MCF 10A (cell line): ENCODE measurements at places on chromosomes 6 and 20. TPM values are rescaled to one million over a fixed set of nuclear protein-coding genes. Genes with fewer than 3 reads are reported as not detected.
A peak's percentile ranks its signal among the peaks of the same experiment; 100 is the strongest.

The PDE7B gene
- 0.42 and 1.4 TPM in 2 replicates for total RNA-seq

- no peak for DNase-seq
Measured at GRCh38 chr20:63893999-63894357, 948 bp upstream of the DNAJC5 start.

The SLC22A16 gene
- not detected in 2 replicates for total RNA-seq

- peak; percentile 78 for DNase-seq
Measured at GRCh38 chr6:105432797-105433196, 29.9 kb upstream of the PREP start.

The MARCKS gene
- 39.3 and 59.9 TPM in 2 replicates for total RNA-seq

GRCh38 chr6:145139140-145139850 lies 596.0 kb downstream of the EPM2A start:
- peak; percentile 81 for DNase-seq

GRCh38 chr6:129662406-129662766 lies 47.6 kb downstream of the ARHGAP18 start:
- no peak for DNase-seq

The CCN2 gene
- total RNA-seq = 10.9 and 49.4 TPM in 2 replicates

DNA sequence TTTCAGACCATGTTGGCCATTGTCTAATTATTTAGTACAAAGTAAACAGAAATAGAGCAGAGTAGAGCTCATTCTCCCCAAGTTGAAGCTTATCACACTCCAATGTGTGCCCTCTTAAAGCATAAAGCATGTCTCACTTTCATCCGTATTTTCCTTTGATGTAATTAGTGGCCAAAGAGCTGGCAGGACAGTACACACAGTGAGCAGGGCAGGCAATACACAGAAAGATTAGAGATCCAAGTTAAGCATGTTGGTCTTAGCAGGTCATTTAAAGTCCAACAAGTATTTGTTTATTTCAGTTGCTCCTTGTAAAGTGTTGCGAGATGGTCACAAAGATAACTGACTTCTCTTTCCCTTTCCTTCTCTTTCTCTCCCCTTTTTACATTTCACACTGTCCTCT lies 47.2 kb downstream of the RFX6 start:
- DNase-seq = no peak

The LIME1 gene
- 10.1 and 16.0 TPM in 2 replicates for total RNA-seq

DNA sequence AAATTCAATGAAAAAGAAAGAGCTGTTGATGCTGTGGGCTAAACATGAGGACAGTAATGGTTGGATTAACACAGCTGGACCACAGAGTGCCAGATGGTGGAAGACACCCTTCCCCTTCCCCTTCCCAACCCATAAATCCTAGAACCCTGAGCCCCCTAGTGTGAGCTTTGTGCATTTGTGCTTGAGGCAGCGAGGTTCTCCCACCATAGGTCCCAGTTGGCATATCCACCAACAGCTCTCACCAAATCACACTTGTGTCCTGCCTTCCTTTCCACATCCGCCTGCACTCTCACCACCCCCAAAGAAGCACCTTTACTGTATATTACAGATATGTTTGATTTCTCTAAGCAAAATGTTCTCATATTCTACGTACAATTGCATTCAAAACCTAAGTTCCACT lies 32.8 kb upstream of the HBS1L start:
- DNase-seq = no peak

- DNase-seq = peak; percentile 83
Measured at GRCh38 chr6:33425668-33426577, 6.1 kb downstream of the SYNGAP1 start.

- DNase-seq = no peak
Measured at GRCh38 chr20:23013429-23013828, 21.7 kb upstream of the SSTR4 start.

GRCh38 chr6:134178161-134179044 lies 126.0 kb upstream of the SLC2A12 start:
- peak; percentile 91 for DNase-seq

DNA sequence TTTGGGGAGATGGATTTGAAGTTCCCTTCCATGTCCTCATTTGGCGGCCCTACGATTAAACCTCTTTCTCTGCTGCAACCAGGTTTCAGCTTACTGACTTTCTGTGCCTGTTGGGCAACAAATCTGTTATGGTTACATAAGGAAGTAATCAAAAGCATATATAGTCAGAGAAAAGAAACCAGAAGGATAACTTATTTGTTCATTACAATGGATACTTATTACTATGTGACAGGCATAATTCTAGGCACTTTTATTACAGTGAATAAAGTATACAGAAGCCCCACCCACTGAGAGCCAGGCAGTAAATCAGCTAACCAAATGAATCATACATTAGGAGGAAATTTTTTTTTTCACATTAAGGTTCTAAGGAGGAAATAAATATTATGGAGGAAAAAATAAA lies 9.6 kb upstream of the TRIM31 start:
- DNase-seq = no peak

The MOG gene
- not detected in 2 replicates for total RNA-seq

The HLA-DOA gene
- not detected in 2 replicates for total RNA-seq

DNA sequence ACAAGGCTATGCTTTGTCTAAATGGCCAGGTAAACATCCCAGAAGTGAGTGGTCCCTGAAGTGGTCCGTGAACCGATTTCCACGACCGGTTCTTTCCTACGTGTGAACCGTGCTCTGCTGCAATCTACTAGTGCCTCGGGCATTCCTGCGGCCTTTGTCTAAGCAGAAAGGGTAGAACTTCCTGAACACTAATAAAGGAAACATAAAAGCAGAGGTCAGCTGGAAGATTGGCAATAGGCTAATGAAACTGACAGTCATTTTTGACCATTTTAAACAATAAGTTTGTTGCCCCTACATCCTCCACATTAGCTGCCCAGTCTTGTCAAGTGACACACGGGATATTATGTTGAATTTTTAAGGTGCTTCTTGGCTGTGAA lies 410.0 kb downstream of the PLCB1 start:
- DNase-seq = no peak

- no peak for DNase-seq
Measured at GRCh38 chr20:437787-438486, 24.4 kb downstream of the TBC1D20 start.
